Brain (organoid and tissue), 16 donors: ENCODE measurements at places on chromosomes 12 and 14. TPM values are rescaled to one million over a fixed set of nuclear protein-coding genes. Genes with fewer than 3 reads are reported as not detected.

Gene KRT2
- polyA plus RNA-seq: not detected

Gene PTPRQ
- polyA plus RNA-seq: not detected

Gene PRB4
- polyA plus RNA-seq: not detected

Gene KRT85
- polyA plus RNA-seq: not detected

Gene LRTM2
- polyA plus RNA-seq: 7.7 TPM

Gene MLXIP
- polyA plus RNA-seq: 29.1 TPM

Gene PLEKHD1
- 0.27 TPM for polyA plus RNA-seq

Gene CCDC184
- polyA plus RNA-seq: 8.9 TPM

Gene CD163L1
- polyA plus RNA-seq: 2.3 TPM

Gene MGST1
- 81.6 TPM for polyA plus RNA-seq

Gene KRT83
- polyA plus RNA-seq: 1.1 TPM

Gene EPS8
- polyA plus RNA-seq: 13.0 TPM

Gene TAS2R7
- polyA plus RNA-seq: not detected

Gene OAS1
- polyA plus RNA-seq: 7.9 TPM
